Vein endothelial cell (primary cell): ENCODE measurements at places on chromosomes 7 and 10. TPM values are rescaled to one million over a fixed set of nuclear protein-coding genes. Genes with fewer than 3 reads are reported as not detected.

The SPDYE11 gene
- not detected in 2 replicates for total RNA-seq

The GIMAP2 gene
- total RNA-seq = 32.3 and 39.2 TPM in 2 replicates

The CACNB2 gene
- not detected in 2 replicates for total RNA-seq

The ZPBP gene
- not detected in 2 replicates for total RNA-seq

The SSBP1 gene
- 88.5 and 176 TPM in 2 replicates for total RNA-seq

The SPDYE3 gene
- not detected in 2 replicates for total RNA-seq

The SPOCK2 gene
- total RNA-seq = 0.96 and 0.98 TPM in 2 replicates

The PRTFDC1 gene
- 7.8 and 10.9 TPM in 2 replicates for total RNA-seq

The KCNIP2 gene
- 0.96 and 0.98 TPM in 2 replicates for total RNA-seq

The PCLO gene
- 3.8 and 3.9 TPM in 2 replicates for total RNA-seq

The EN2 gene
- total RNA-seq = under 0.01 TPM in 1 of 2 replicates, not detected in the other

The VPS37D gene
- 2.5 and 3.9 TPM in 2 replicates for total RNA-seq

The SAMD9L gene
- total RNA-seq = 7.8 and 18.9 TPM in 2 replicates

The PTTG1IP2 gene
- not detected in 2 replicates for total RNA-seq

The MLXIPL gene
- not detected in 2 replicates for total RNA-seq

The COL17A1 gene
- total RNA-seq = 1.5 and 2.3 TPM in 2 replicates

The SDHAF3 gene
- 2.9 and 3.4 TPM in 2 replicates for total RNA-seq

The EBLN1 gene
- total RNA-seq = not detected in 2 replicates

The UNCX gene
- not detected in 2 replicates for total RNA-seq

The PLAU gene
- total RNA-seq = 14.0 and 51.2 TPM in 2 replicates

The NPFFR1 gene
- total RNA-seq = not detected in 2 replicates

The SH2B2 gene
- total RNA-seq = 1.4 and 1.6 TPM in 2 replicates

The INHBA gene
- 15.4 and 21.2 TPM in 2 replicates for total RNA-seq

The GNG11 gene
- total RNA-seq = 284 and 299 TPM in 2 replicates

The SLC26A5 gene
- total RNA-seq = 0.33 and 0.38 TPM in 2 replicates

The GIMAP1 gene
- total RNA-seq = 13.8 and 14.4 TPM in 2 replicates

The TSPAN12 gene
- 25.5 and 25.8 TPM in 2 replicates for total RNA-seq

The CPA2 gene
- total RNA-seq = not detected in 2 replicates

The FLNC gene
- 182 and 242 TPM in 2 replicates for total RNA-seq

The C10orf105 gene
- under 0.01 TPM in 1 of 2 replicates, not detected in the other for total RNA-seq

The MRPS24 gene
- 69.2 and 78.3 TPM in 2 replicates for total RNA-seq

The HTR5A gene
- not detected in 2 replicates for total RNA-seq

The LIPM gene
- total RNA-seq = not detected in 2 replicates

The ARHGAP22 gene
- total RNA-seq = 47.7 and 53.2 TPM in 2 replicates

The HOGA1 gene
- 0.33 and 0.38 TPM in 2 replicates for total RNA-seq

The CNTNAP2 gene
- total RNA-seq = not detected in 2 replicates

The TMEM229A gene
- not detected in 2 replicates for total RNA-seq

The TLL2 gene
- 0.10 TPM in 1 of 2 replicates, not detected in the other for total RNA-seq

The AKR1C1 gene
- total RNA-seq = 3.2 and 7.8 TPM in 2 replicates

The CRYGN gene
- not detected in 2 replicates for total RNA-seq

The ASB10 gene
- total RNA-seq = not detected in 2 replicates

The ANKRD2 gene
- 0.65 and 1.1 TPM in 2 replicates for total RNA-seq

The GPR146 gene
- total RNA-seq = 13.5 and 29.4 TPM in 2 replicates
